ENCODE measurements at places on chromosomes 5 and 9. TPM values are rescaled to one million over a fixed set of nuclear protein-coding genes. Genes with fewer than 3 reads are reported as not detected.

The TBC1D2 gene
- polyA plus RNA-seq, result 14.3 TPM

GRCh38 chr5:45643056-45643455, 53.1 kb downstream of the HCN1 start:
- no peak for DNase-seq

GRCh38 chr5:38208782-38209378, 49.5 kb upstream of the EGFLAM start:
- peak; percentile 33 for DNase-seq

The ENTREP1 gene
- polyA plus RNA-seq, result 13.7 TPM

- no peak for DNase-seq
Observed at GRCh38 chr5:133469252-133469651, 143.1 kb downstream of the FSTL4 start.

Data from adrenal gland (tissue), 19 donors.